ENCODE measurements at places on chromosomes 2 and 18.
A peak's percentile ranks its signal among the peaks of the same experiment; 100 is the strongest.

DNA sequence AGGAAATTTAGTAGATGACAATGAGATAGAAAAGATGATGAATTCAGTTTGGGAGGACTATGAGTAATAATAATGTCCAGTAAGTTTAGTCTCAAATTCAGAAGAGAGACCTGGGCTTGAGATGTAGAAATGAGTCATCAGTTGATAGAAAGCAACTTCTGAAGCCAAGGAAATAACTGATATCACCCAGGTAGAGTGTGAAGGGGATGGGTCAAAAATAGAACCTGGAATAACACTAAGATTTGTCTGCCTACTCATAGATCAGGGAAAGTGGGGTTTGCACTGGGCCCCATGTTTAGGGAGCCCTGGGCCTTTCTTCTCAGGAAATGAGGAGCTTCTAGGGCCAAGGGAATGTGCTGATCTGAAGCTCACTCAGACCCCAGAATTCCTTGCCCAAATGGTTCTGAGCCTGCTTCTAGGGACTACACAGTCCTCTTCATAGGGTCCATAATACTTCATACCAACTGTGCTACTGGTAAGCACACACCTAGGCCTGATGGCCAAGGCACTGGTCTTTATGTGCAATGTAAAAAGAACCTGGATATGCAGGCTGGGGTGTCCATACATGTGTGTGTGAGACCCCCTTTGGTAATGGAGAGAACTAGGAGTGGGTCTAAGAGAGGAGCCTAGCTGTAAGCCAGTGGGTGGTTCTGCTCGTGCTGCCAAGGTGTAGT, 141.2 kb downstream of the IKZF2 start:
- no peak for DNase-seq

- DNase-seq = no peak
These were observed 96.4 kb upstream of the MSTN start for GRCh38 chr2:190158798-190159434.

DNA sequence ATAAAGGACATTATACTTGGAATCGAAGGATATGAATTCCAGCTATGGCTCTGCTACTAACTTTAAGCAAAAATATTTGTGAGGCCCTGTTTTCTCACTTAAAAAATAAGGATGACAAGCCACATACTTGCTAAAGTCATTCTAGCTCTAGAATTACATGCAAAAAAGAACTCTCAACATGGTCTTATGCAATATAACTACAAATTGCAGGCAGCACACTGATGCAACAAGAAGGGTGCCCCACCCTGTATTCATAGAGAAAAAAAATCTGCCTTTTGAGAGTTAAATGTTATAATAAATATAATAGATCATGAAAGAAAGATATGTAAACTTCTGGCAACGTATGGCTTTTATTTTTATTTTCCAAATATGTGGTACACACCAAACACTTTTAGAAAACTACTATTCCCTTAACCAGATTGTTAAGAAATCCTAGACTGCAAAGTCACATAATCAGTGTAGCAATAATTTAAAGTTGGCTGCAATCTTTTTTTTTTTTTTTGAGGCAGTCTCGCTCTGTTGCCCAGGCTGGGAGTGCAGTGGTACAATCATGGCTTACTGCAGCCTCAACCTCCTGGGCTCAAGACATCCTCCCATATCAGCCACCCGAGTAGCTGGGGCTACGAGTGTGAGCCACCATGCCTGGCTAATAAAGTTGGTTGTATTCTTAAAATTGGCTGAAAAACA, 40.2 kb upstream of the WDSUB1 start:
- no peak for DNase-seq

DNA sequence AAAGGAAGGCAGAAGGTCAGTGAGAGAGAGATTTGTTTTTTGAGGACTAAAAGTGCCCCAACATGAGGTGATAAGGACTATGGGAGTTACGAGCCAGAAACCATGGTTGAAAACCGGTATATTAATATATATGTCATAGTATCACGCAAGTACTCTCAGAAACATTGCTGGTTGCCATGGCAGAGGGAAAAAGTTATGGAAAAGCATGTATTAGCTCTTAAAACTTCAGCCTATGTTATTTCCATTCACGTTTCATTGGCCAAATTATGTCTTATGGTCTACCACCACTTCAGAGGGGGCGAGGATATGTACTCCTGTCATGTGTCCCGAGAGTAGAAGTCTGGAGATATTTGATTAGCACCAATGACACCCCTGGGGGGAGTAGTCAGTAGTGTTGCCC, 125.9 kb downstream of the LTBP1 start:
- DNase-seq = no peak

GRCh38 chr2:159119652-159120257, 151.3 kb downstream of the TANC1 start:
- no peak for DNase-seq

DNA sequence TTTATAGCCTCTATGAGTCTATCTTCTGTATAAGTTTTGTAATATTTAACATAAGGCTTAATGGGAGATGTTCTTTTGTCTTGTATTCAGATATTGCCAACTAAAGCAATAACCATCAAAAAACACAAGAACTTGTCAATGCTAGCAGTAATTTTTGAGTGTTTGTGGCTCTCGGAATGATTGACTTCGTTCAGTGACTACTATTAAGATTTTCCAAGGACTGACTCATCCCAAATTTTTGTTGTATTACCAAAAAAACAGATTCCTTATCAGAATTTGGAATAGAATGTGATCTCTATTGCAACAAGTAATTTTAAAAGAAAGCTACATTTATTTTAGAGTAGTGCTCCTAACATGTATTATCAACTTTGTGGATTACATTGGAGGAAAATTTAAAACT, 8.1 kb downstream of the NABP1 start:
- no peak for DNase-seq

- DNase-seq = no peak
These were observed 167.3 kb downstream of the HRH4 start for GRCh38 chr18:24627644-24628315.

DNA sequence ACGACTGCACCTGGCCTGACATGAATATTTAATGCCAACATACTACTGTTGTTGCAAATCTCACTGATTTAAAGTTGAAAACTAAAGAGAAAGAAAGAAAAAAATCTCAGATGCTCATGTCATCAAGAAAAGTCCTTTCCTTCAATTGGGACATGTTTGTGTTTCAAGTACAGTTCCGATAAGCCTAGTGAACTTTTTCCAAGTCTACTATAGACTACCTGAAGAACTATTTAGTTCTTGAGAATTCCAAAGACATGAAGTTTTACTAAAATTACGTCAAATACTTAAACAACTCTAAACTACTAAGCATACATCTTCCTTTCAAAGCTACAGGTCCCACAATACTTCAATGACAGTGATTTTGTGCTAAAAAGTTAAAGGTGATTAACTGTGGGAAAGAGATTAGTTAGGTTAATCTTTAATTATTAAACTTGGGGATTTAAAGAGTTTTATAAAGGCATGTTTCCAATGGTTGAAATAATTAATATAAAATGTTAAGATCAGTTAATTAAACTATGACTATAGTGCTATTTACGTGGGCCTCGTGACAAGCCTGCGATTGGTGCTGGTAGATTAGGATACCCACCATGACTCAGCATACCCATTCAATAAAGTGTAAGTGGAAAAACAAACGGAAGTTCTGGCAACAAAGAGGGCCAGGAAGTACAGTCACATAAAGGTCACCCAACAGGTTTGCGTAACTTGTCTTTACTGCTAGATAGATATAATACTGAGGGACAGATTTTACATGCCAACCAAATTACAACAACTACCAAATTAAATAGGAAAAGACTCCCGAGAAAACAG, 55.5 kb downstream of the SEPTIN10 start:
- DNase-seq = no peak

DNA sequence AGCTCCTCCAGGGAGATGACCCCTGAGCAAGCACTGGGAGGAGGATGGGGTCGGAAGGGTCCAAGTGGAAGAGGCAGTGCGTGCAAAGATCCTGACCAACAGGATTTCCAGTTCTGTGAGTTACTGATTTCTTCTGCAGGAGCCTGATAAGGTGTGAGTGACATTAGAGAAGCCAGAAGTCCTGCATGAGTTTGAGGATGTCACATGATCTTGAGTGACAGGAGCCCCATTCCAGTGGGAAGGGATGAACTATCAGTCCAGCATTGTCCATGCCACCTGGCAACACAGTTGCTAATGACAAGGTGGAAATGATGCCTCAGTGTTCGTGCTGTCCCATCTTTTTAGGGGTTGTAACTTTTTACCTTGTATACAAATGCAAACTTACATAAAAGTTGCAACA, 285.1 kb upstream of the HDAC4 start:
- no peak for DNase-seq

DNA sequence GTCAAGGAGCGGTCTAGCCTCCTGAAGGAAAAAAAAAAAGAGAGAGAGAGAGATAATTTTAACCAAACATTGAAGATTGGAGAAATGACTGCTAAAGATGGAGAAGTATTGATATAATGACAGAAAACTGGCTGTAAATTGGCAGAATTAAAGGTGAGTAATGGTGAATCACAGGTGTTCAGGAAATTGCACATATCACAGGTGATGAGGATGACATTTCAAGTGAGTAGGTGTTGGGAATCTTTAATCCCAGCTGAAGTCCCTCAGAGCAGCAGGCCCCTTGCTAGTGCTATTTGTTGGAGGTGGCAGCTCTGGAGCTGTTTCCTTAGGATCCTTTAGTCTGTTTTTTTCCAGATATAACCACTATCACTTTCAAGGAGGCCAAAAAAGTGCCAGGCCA, 678.4 kb upstream of the VRK2 start:
- DNase-seq = no peak

DNA sequence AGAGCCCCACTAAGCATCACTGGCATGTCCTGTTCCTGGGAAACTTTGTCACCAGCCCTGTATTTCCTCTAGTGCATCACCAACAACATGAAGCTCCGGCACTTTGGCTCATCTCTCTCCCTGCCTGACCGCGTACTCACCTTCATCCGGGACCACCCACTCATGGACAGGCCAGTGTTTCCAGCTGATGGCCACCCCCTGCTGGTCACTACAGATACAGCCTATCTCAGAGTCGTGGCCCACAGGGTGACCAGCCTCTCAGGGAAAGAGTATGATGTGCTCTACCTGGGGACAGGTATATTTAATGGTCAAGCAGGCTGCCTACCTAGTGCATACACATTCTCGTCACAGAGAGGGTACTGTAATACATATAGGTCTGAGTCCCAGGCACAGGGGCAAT, 21.0 kb downstream of the SEMA4F start:
- no peak for DNase-seq

GRCh38 chr2:175393851-175394250, 212.3 kb upstream of the ATP5MC3 start:
- DNase-seq = no peak

- no peak for DNase-seq
These were observed 296.2 kb downstream of the SLC8A1 start for GRCh38 chr2:40155728-40156127.

DNA sequence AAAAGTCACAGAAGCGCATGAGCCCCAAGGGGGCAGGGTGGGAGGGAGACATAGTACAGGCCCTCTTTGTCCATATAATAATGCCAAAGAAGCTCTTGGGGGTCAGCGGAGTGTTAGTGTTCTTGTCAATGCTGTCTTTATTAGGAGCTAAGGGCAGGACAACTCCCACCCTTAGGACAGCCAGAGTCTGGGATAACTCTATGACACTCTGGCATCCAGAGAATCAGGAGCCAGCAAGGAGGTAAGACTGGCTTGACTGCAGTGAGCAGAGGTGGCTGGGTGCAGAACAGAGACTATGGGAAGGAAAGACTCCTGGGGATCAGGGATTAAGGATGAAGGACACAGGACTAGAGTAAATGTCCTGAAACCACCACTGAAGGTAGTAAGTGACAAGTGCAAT, 19.0 kb upstream of the HNMT start:
- DNase-seq = no peak

- no peak for DNase-seq
These were observed 16.9 kb downstream of the RAB31 start for GRCh38 chr18:9724797-9725585.

GRCh38 chr2:209442939-209443338, 19.1 kb downstream of the MAP2 start:
- DNase-seq = no peak

DNA sequence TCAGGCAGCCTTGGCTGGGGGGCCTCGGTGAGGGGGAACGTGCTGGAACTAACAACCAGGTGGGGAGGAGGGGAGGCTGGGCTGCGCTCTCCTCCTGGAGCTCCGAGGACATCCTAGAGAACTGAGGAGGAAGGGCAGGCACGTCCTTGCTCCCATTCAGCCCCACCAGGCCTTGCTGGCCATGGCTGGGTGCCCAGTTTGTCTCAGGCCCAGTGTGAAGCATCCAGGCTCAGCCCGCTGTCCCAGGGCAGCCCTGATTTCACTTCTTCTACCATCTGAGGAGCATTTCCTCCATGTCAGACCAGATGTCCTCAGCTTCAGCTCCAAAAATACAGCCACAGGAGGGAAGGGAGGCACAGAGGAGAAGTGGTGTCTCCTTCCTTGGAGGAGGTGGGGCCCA, 125.4 kb downstream of the CELF4 start:
- DNase-seq = no peak

- no peak for DNase-seq
These were observed 19.3 kb downstream of the GALNT13 start for GRCh38 chr2:153891051-153891450.

DNA sequence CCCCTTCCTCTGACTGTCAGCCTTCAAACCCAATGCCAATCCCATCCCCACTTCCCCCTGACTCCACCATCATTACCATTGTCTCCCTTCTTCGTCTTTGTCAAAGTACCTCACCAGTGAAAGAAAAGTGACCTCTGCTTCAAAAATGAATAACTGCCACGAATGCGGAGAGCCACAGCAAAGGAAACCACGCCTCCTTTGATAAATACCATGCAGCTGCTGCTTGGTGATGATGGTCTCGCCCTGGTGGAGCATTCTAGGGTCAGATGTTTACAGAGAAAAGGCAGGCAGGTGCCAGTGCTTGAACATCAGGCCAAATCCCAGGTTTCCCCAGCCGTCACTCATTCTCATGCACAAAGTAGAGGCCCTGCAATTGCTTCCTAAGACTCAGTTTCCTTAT, 162.2 kb downstream of the BCL11A start:
- no peak for DNase-seq

GRCh38 chr2:149221898-149222297, 108.5 kb upstream of the LYPD6 start:
- DNase-seq = peak; percentile 75

GRCh38 chr2:44777036-44777435, 164.5 kb upstream of the SIX3 start:
- peak; percentile 69 for DNase-seq

- DNase-seq = no peak
These were observed 549.0 kb upstream of the PKDCC start for GRCh38 chr2:41498781-41499180.

GRCh38 chr18:10188971-10189810, 265.2 kb upstream of the APCDD1 start:
- DNase-seq = peak; percentile 27

- no peak for DNase-seq
These were observed 242.4 kb downstream of the LPIN1 start for GRCh38 chr2:11988691-11989353.

GRCh38 chr2:207008105-207008990, 69.0 kb downstream of the CPO start:
- DNase-seq = peak; percentile 67

GRCh38 chr2:203105996-203106395, 91.3 kb downstream of the NBEAL1 start:
- no peak for DNase-seq

- DNase-seq = no peak
These were observed 6.0 kb upstream of the FAM98A start for GRCh38 chr2:33605056-33605455.
